ENCODE measurements at places on chromosomes 7 and 10. TPM values are rescaled to one million over a fixed set of nuclear protein-coding genes. Genes with fewer than 3 reads are reported as not detected.

Gene CH25H
- total RNA-seq, result 0.16 TPM

GRCh38 chr10:71211775-71212317 lies 524 bp upstream of the UNC5B start:
- DNase-seq, result no peak

- no peak for DNase-seq
Observed at GRCh38 chr10:127977357-127978009, 70.6 kb downstream of the PTPRE start.

Gene RUFY2
- 47.0 TPM for total RNA-seq

DNA sequence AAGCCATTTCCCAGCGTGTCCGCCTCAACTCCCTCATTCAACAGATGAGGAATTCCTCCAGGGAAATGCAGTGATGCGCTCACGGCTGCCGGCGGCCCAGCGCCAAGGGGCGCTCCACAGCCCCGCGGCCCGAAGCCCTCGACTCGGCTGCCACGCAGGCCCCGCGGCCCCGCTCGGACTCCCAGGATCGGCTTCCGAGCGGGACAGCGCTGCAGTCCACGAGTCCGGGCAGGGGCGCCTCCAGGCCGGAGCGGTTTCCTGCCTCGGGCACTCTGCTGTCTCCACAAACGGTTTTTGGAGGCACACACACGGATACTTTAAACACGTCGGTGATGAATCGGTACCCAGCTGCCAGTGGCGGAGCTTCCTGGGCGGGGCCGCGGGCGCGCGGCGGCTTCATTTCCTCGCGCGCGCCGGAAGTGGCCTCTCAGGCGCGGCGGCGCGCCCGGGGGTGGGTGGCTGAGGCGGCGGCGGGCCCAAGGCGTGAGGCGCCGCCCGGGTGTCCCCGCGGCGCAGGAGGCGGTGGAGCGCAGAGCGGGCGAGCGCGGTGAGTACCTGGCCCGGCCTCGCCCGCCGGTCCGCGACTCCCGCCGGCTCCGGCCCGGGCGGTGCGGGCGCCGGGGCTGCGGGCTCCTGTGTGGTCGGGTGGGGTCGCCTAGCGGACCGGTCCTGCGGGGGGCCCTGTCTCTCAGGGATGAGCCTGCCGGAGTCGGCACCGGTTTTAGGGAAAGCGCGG lies at the start of gene CSGALNACT2:
TSS of gene CSGALNACT2 (plus strand) at position 425 of the 736 bp plus-strand sequence. CDS start 16,705 bp downstream, outside the sequence.
- DNase-seq, result peak; percentile 73

GRCh38 chr7:91636129-91636724 lies 244.3 kb downstream of the MTERF1 start:
- DNase-seq, result no peak

- no peak for DNase-seq
Observed at GRCh38 chr7:79217468-79217867, 236.0 kb downstream of the MAGI2 start.

DNA sequence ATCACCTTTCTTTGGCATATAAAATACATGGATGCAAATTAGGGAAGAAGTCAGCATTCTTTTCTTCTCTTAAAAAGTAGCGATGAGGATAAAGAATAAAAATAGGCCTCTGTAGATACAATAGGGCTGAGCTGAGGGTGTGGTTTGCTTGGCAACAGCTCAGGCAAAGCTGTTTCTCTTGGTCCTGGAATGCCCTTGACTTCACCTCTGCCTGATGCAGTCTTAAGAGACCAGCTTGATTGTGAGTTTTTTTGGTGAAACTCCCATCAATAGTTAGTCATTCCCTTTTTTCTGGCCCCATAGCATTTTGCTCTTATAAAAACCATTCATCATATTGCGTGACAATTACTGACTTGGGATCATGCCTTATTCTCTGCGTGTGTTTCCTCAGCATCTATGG lies 42.1 kb upstream of the MKLN1 start:
- no peak for DNase-seq
